ENCODE measurements at places on chromosomes 5 and 9. TPM values are rescaled to one million over a fixed set of nuclear protein-coding genes. Genes with fewer than 3 reads are reported as not detected.
A peak's percentile ranks its signal among the peaks of the same experiment; 100 is the strongest.

CCDC171 gene
- total RNA-seq: 2.9 TPM

DNA sequence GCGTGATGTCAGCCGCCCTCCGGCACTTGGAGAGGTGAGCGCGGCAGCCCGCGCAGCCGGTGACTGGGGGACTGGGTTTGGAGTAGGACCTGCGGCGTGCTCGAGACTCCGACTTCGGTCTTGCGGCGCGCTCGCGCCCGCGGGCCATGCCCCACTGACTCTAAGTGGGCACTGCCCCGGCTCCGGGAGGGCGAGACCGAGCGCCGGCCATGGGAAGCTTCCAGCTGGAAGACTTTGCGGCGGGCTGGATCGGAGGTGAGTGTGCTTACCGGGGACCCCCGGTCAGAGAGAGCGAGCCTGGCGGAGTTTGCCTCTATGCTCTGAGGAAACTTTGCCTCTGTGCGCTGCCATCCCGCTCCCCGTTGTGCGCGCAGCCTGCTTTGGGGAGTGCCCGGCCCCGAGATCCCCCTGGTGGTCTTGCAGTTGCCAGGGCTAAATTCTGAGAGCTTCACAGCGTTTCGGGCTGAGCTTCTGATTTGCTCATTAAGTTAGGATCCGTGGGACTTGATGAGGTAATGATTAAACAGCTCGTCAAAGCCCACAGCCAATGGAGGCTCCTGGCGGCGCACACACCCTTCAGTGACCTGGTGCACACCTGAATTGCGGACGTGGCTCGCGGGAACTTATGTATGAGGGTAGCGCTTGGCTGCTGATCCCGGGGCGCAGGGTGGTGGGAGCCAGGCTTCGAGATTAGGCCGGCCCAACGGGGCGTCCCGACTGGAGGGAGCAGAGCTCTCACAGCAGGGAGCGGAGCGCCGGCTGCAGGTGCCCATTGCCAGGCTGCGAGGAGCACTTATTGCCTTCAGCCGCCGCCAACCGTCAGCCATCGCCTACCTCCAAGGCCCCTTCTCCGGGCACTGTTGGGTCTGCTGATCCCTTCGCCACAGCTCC is at the start of gene SLC25A48:
Gene SLC25A48 (plus strand): TSS at position 25 of the 891 bp plus-strand sequence. CDS start 185 bp downstream, at position 210.
- H3K4me3 ChIP-seq: peak within 1 kb of the TSS; percentile 61
- H3K4me1 ChIP-seq: peaks cover 10% of the 10 kb centered on the region
- H3K36me3 ChIP-seq: no peaks in the 10 kb centered on the region
- H3K27ac ChIP-seq: no peak within 1 kb of the TSS
- H3K27me3 ChIP-seq: no peaks in the 10 kb centered on the region

ZNF300 gene
- 4.0 TPM for total RNA-seq

DNA sequence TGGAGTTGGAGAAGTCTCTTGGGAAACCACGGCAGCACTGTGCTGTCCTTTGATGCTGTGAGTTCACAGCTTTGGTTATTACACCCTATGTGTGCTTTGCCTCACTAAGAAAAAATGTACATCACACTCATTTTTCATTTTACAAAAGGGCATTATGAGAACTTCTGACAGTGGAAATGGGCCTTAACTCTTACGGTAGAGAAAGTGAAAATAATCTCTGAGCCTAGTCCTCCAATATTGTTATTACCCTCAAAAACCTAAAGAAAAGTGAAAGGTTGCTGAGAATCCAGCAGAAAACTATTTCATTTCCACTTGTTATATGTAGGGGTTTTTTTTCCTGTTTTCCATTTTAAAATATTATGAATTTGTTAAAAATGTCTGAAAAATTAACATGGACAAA is 8.2 kb upstream of the OR13D1 start:
- no peaks in the 10 kb centered on the region for H3K27me3 ChIP-seq
- DNase-seq: no peak
- H3K27ac ChIP-seq: no peak overlapping the region
- no peaks in the 10 kb centered on the region for H3K36me3 ChIP-seq
- no peak overlapping the region for H3K4me3 ChIP-seq

DNA sequence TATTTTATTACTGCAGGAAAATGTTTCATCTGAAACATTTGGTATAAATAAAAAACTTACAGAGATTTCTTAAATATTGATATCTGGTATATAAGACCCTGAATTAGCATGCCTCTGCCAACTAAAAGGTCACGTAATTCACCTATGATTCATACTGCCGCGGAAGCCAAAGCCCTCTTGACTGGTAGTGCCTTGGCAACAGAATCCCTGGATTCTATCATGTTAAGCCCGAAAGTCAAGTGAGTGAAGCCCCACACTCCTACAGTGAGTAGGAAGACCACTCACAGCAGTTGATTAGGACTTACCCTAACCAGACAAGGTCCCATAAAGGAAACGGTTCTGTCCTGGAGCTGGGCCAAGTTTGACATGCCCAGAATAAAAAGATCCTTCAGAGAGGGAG is 175.6 kb upstream of the NREP start:
- H3K4me3 ChIP-seq: no peak overlapping the region
- H3K4me1 ChIP-seq: peaks cover 20% of the 10 kb centered on the region
- H3K27ac ChIP-seq: no peak overlapping the region

DNA sequence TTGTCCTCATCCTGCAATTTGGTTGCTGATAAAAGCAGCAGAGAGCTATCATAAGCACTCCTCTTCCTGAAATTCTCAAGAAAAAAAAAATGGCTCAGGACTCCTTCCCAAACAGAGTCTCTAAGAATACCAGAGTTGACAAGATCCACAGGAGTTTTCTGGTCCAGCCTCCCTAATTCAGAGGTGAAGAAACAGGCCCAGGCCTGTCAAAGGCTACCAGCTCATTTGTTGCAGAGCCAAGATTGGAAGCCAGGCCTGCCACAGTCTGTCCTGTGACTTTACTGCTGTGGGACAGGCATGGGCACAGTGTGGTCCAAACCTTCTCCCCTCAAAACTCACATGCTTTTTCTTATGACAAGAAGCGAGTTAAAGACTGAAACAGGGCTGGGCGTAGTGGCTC is 41.5 kb downstream of the NIPSNAP3B start:
- H3K27me3 ChIP-seq: no peaks in the 10 kb centered on the region
- no peak for DNase-seq
- peaks cover 98% of the 10 kb centered on the region for H3K36me3 ChIP-seq
- H3K4me1 ChIP-seq: peaks cover 11% of the 10 kb centered on the region
- H3K4me3 ChIP-seq: no peak overlapping the region

ARSI gene
- 7.2 TPM for total RNA-seq

DNA sequence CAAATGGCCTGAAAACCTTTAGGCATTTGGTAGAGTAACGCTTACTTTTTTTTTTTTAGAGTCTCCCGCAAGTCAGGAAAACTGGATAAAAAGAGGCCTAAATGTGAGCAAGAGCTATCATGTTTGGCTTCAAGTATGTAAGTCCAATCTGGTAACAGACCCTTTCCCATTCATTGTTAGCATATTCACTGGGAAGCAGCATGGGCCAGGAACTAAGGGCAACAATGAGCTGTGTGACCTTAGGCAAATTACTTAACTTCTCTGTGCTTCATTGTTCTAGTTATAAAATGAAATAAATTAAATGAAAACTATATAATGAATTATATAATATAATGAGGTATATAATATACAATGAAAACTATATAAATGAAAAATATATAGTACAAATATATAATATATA is 114.3 kb upstream of the PCA3 start:
- no peaks in the 10 kb centered on the region for H3K27me3 ChIP-seq
- no peak for DNase-seq
- H3K27ac ChIP-seq: no peak overlapping the region
- peaks cover 3% of the 10 kb centered on the region for H3K4me1 ChIP-seq

DNA sequence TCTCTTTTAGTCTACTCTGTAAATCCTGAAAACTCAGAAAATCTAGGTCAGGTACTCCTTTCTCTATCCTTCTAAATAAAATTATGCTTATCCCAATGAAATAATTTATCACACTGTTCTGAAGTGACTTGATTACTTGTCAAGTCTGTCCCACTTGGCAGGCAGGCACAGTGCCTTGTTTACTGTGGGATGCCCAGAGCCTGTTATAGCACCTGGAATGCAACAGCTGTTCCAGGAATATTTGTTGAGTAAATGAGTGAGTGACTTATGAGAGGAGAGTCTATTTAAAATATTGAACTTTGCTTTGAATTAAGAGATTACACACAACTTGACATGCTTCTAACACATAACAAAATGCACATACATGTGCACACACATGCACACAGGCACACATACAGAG is 130.0 kb downstream of the MPDZ start:
- H3K36me3 ChIP-seq: no peaks in the 10 kb centered on the region
- H3K27me3 ChIP-seq: no peaks in the 10 kb centered on the region
- no peak for DNase-seq
- no peak overlapping the region for H3K4me3 ChIP-seq

DNA sequence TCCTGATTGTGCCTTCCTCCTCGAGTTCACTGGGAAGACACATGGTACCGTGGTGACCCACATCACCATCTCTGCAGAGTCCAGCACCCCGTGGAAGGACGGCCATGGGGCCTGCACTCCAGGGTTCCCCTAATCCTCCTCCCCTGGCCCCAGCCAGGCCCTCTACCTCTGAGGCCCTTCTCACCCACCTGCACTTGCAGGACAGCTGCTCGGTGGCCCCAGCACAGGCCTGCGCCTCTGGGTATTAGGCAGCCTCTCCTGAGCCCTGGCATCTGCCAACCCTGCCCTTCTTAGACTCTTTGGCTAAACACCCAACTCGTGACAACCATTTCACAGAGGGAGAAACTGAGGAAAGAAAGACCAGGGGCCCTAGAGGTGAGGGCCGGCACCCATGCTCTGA is 28.9 kb upstream of the CPLX2 start:
- H3K4me1 ChIP-seq: no peaks in the 10 kb centered on the region
- H3K27me3 ChIP-seq: no peaks in the 10 kb centered on the region
- DNase-seq: no peak
- no peaks in the 10 kb centered on the region for H3K36me3 ChIP-seq

- no peak for DNase-seq
- no peaks in the 10 kb centered on the region for H3K36me3 ChIP-seq
- no peak overlapping the region for H3K4me3 ChIP-seq
- H3K27me3 ChIP-seq: no peaks in the 10 kb centered on the region
Measured at GRCh38 chr5:102596113-102596512, 97.3 kb upstream of the SLCO6A1 start.

DNA sequence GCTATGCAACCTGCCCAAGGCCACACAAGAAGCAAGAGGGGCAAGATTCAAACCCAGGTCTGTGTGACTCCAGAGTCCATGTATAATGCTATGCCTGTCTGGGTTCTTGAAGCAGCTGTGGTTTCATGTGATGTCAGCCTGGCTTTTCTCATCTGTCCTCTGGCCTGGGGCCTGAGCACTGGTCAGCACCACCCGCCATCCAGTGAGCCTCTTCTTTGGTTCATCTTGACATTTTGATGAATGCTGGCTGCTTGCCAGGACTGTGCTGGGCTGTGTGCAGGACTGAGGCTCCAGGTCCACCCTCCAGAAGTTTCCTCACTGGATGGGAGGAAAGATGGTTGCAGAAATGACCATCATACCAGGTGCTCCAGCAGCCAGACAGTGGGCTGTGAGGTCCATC is 61.5 kb downstream of the TSTD2 start:
- H3K4me3 ChIP-seq: no peak overlapping the region
- H3K4me1 ChIP-seq: peaks cover 14% of the 10 kb centered on the region
- H3K36me3 ChIP-seq: no peaks in the 10 kb centered on the region
- no peak overlapping the region for H3K27ac ChIP-seq
- DNase-seq: no peak
- H3K27me3 ChIP-seq: no peaks in the 10 kb centered on the region

DNA sequence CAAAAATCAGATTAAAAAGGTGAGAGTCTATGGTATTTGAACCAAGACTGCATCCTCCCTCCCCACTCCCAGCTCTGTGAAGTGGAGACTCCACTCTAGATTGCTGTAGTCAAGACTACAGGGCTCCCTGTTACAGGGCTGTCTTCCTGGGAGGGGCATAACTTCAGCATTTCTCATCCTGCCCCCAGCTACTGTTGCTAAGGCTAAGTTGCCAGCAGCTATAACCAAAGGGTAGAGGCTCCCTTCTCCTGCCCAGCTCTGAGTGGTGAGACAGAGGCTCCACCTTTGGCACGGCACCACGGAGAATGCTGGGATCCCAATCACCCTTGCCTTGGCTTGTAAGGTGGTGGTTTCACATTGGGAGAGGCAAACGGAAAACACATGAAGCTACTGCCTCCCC is 39.2 kb upstream of the GCNT4 start:
- H3K4me1 ChIP-seq: no peaks in the 10 kb centered on the region
- no peak for DNase-seq
- no peak overlapping the region for H3K27ac ChIP-seq
- no peaks in the 10 kb centered on the region for H3K36me3 ChIP-seq
- H3K4me3 ChIP-seq: no peak overlapping the region

DNA sequence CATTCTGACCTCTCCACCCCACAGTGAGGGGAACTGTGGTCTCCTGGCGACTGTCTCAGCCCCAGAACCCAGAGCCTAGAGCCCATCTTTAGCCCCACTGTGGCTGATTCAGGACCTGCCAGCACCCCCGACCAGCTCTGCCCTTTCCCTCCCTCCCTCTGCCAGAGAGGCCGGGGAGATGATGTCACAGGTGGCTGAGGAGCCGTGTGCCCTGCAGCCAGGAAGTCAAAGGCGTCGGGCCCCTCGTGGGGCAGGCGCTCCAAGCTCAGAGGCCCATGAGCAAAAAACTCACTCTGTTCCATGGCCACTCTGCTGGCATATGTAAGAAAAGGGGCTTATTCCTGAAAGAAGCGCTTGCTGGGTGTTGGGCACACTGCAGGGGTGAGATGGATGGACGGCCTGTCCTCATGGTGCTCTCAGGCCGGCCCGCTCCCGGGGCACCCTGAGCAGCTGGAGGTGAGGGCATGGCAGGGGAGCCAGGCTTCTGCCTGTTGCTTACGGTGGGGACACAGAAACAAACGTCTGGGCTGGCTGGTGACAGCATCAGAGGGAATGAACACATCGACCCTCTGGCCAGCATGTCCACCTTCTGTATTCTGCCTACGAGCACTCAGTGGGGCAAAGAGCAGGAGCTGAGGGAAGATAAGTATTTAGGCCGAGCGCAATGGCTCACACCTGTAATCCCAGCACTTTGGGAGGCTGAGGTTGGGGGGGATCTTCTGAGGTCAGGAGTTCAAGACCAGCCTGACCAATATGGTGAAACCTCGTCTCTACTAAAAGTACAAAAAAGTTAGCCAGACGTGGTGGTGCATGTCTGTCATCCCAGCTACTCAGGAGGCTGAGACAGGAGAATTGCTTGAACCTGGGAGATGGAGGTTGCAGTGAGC is 41.1 kb downstream of the LAMC3 start:
- no peak overlapping the region for H3K27ac ChIP-seq
- no peaks in the 10 kb centered on the region for H3K36me3 ChIP-seq
- H3K4me1 ChIP-seq: peaks cover 5% of the 10 kb centered on the region
- no peak for DNase-seq

DNA sequence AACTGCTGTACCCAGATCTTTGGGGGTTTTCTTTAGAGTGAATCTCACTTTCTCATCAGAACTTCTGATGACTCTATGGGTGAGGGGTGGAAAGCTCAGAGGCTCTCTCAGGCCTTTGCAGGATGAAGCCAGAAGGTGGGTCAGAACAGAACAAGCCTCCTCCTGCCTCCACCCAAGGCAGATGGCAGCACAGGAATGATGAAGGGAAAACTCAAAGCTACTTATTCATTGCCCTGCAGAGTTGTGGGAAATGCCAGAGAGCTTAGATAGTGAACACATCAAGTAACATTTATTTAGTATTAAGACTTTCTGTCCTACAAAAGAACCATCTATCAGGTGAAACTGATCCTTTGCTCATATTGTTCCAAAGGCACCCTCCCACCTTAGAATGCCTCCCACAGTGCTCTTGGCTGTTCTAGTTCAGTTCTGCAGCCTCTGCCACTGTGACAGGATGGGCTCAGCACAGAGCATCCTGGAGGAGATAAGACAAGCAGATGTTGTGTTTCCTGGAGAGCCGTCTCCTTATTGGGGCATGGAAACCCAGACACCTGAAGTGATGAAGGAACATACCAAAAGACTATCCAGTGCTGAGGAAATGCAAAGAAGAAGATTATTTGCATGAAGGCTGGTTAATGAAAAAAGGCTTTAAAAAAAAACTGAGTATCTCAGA is 146.6 kb downstream of the ADAMTS12 start:
- H3K36me3 ChIP-seq: no peaks in the 10 kb centered on the region
- DNase-seq: no peak
- no peak overlapping the region for H3K4me3 ChIP-seq
- no peaks in the 10 kb centered on the region for H3K27me3 ChIP-seq
